ENCODE measurements at places on chromosomes 5 and 9.
A peak's percentile ranks its signal among the peaks of the same experiment; 100 is the strongest.

- DNase-seq, result no peak
These were observed 69.8 kb downstream of the WDR70 start for GRCh38 chr5:37448941-37449340.

- DNase-seq, result no peak
These were observed 71.9 kb upstream of the LARP1 start for GRCh38 chr5:154683101-154683880.

DNA sequence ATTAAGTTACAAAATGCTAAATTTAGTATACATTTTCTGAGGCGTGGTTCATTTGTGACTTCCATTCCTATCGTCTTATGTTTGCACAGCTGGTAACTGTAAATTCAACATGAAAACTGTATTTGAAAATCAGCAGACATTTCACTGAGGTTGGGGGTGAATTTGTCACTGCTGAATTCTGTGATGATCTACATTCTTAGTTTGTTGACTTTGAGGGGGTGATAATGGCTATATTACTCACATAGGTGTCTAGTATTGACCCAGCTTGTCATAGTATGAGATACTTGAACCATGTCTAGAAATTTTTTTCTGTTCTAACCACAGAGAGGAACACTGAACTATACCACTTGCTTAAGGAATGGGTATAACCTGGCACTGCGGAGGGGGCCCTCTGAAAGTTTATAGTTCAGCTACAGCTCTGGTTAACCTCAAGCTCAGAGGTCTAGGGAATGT is 313.3 kb downstream of the PIK3R1 start:
- DNase-seq, result no peak

DNA sequence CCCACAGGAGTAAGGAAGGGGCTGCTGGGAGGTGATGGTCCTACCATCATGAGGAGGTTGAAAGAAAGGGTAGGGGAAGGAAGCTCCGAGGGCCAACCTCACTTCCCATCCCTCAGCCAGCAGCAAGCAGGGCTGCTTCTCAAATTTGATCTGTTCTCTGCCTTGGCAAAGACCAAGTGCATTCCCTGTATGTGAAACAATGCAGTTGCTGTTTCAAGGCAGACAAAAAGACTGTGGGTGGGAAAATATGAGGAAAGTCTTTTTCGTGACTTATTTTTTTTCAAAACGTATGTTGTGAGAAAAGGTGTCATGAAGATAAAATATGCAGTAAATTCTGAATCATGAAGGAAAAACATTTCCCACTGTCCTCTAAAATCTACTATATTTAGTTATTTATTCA is 165.9 kb downstream of the ARSB start:
- DNase-seq, result no peak

GRCh38 chr5:100913298-100913697 is 10.2 kb upstream of the ST8SIA4 start:
- DNase-seq, result no peak

GRCh38 chr9:82606492-82607382 is 456.2 kb downstream of the RASEF start:
- DNase-seq, result peak; percentile 49

- DNase-seq, result no peak
These were observed 150.5 kb downstream of the CD180 start for GRCh38 chr5:67045816-67046740.

- no peak for DNase-seq
These were observed 103.1 kb upstream of the CLINT1 start for GRCh38 chr5:157961896-157962590.

DNA sequence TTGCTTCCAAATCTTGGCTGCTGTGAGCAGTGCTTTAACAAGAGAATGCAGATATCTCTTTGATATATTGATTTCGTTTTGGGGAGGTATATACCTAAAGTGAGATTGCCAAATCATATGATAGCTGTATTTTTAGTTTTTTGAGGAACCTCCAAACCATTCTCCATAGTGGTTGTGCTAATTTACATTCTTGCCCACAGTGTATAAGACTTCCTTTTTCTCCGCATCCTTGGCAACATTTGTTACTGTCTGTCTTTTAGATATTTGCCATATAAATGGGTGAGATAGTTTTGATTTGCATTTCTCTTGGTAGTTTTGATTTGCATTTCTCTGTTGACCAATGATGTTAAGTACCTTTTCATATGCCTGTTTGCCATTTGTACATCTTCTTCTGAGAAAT is 10.0 kb upstream of the PLK2 start:
- no peak for DNase-seq
